CD14-positive monocyte (primary cell): ENCODE measurements at places on chromosomes 7 and 10.

GRCh38 chr10:97704341-97704740, 9.2 kb upstream of the MARVELD1 start:
- no peaks in the 10 kb centered on the region for H3K4me1 ChIP-seq
- H3K27ac ChIP-seq: no peak overlapping the region
- H3K27me3 ChIP-seq: no peaks in the 10 kb centered on the region
- H3K36me3 ChIP-seq: no peaks in the 10 kb centered on the region
- H3K4me3 ChIP-seq: no peak overlapping the region

GRCh38 chr10:47315421-47315820, 6.8 kb upstream of the GDF2 start:
- no peaks in the 10 kb centered on the region for H3K27me3 ChIP-seq
- no peak overlapping the region for H3K4me3 ChIP-seq
- H3K27ac ChIP-seq: no peak overlapping the region
- no peaks in the 10 kb centered on the region for H3K36me3 ChIP-seq
- no peak for DNase-seq

- no peaks in the 10 kb centered on the region for H3K4me1 ChIP-seq
- no peak overlapping the region for H3K4me3 ChIP-seq
- no peaks in the 10 kb centered on the region for H3K36me3 ChIP-seq
- H3K27ac ChIP-seq: no peak overlapping the region
- H3K27me3 ChIP-seq: no peaks in the 10 kb centered on the region
- no peak for DNase-seq
These were observed 316.4 kb upstream of the C7orf33 start for GRCh38 chr7:148274118-148274517.

DNA sequence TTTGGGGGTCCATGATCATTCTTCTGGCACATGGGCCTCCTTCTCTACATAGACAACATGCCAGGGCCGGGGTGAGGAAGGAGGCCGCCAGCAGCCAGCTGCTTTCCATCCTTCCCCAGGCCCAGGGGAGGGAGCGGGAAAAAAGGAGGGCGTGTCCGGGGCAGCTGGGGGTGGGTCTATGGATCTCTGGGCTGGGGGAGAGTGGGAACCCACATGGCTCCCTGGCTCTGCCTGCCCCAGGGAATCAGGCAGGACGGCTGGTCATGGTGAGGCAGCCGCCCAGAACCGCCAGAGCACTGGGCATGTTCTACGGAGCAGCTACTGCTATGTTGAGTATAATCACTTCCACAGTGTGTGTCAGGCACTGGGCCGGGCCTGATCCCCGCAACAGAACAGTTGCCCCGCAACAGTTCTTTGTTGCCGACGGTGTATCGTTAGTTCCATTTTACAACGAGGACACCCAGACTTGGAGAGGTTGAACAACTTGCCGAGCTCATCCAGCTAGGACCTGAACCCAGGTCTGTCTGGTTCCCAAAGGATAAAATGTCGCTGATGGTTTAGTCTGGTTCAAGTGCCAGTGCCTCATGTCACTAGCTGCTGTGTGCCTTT, 6.4 kb upstream of the IRF5 start:
- H3K4me1 ChIP-seq: peaks cover 44% of the 10 kb centered on the region
- H3K27me3 ChIP-seq: no peaks in the 10 kb centered on the region
- H3K36me3 ChIP-seq: no peaks in the 10 kb centered on the region
- no peak overlapping the region for H3K27ac ChIP-seq
- H3K4me3 ChIP-seq: no peak overlapping the region

GRCh38 chr7:36301914-36302771, 87.5 kb upstream of the ANLN start:
- no peaks in the 10 kb centered on the region for H3K4me1 ChIP-seq

DNA sequence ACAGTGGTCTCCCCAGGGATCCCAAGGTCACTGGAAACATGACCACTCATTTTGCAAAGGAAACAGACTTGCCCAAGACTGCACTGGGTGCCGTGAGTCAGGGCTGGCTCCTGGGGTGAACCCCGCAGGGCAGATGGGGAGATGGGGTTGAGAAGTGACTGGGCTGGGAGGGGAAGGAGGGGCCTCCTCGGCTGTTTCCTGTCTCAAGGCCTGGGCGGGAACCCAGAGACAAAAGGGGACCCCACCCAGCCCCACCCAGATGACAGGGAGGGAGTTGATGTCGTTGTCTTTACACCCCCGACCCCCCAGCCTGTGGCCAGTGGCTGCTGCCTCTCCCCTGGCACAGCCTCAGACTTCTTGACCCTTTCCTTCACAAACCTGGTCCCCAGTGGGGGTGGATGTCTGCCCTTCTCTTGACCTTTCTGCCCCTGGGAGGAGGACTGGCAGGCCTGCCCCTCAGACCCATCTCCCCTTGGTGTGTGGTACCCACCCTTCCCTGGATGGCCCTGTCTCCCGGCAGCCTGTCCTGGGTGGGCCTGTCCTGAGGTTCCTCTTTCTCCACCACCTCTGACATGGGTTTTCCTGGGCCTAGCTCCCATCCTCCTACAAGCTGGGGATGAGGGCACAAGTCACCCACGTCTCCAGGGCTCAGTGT, 1.4 kb downstream of the MYO1G start:
- H3K4me1 ChIP-seq: peaks cover 56% of the 10 kb centered on the region
- peak overlapping the region; percentile 99 for H3K27ac ChIP-seq

GRCh38 chr7:101185258-101185839, 5.3 kb upstream of the NAT16 start:
- no peak for DNase-seq
- H3K36me3 ChIP-seq: no peaks in the 10 kb centered on the region
- H3K27ac ChIP-seq: no peak overlapping the region
- H3K4me1 ChIP-seq: peaks cover 14% of the 10 kb centered on the region
- H3K27me3 ChIP-seq: peaks cover 27% of the 10 kb centered on the region

DNA sequence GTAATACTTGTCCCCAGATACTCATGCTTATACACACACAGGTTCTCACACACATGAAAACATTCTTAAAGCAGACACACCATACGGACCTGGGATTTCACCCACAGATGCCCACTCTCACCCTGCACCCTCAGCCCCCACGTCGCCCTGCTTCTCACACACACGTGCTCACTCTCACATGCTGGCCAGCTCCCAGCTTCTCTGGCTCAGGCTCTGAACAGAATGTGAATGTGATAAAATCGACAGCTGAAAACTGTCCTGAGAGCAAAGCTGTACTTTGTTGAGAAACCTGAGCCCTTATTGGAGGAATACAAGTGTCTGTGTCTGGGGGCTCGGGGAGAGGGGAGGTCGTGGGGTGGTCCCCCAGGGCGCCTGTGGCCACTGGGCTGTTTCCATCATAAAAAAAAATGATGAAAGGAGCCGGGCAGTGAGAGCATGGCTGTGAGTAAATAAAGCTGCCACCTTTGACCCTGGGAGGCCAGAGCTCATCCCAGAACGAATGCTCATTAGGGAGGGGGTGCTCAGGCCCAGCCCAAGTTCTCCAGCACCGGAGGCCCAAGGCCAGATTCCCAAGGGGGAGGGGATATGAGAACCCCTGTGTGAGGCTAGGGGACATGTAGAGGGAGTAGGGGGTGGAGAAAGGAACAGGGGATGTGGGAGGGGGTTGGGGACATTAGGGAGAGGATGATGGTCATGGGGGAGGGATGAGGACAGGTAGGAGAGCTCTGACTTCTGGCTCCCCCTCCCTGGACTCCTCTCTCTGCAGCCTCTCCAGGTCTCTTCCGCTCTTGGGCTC, 18.1 kb upstream of the TLX1 start:
- peaks cover 30% of the 10 kb centered on the region for H3K27me3 ChIP-seq
- H3K36me3 ChIP-seq: no peaks in the 10 kb centered on the region
- no peak for DNase-seq
- H3K4me1 ChIP-seq: peaks cover 9% of the 10 kb centered on the region
- H3K4me3 ChIP-seq: no peak overlapping the region

- DNase-seq: no peak
- no peaks in the 10 kb centered on the region for H3K36me3 ChIP-seq
- H3K27ac ChIP-seq: no peak overlapping the region
- no peak overlapping the region for H3K4me3 ChIP-seq
These were observed 14.0 kb downstream of the SLC16A12 start for GRCh38 chr10:89521368-89521767.

GRCh38 chr10:102302611-102303010, 57.3 kb downstream of the GBF1 start:
- no peak overlapping the region for H3K27ac ChIP-seq
- DNase-seq: no peak
- no peaks in the 10 kb centered on the region for H3K27me3 ChIP-seq
- no peak overlapping the region for H3K4me3 ChIP-seq
- H3K4me1 ChIP-seq: no peaks in the 10 kb centered on the region
- no peaks in the 10 kb centered on the region for H3K36me3 ChIP-seq

DNA sequence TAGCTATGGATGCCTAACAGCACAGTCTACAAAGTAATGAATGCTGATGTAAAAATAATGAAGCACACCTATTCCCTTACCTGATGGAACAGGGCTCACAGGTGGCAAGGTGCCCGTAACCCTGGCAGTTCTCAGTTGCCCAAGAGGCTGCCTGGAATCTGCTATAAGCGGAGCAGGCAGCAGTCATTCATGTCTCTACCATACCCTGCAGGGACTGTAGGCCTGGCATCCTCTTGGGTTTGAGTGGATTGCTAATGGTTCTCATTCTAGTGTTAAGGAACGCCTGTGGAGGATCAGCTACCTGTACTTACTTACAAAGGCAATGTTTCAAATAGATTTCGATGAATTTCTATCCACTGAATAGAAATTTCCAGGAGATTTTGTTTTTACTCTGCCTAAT, 38.4 kb downstream of the BAIAP2L1 start:
- DNase-seq: no peak
- no peak overlapping the region for H3K27ac ChIP-seq
- no peak overlapping the region for H3K4me3 ChIP-seq

- H3K4me3 ChIP-seq: no peak overlapping the region
- no peak overlapping the region for H3K27ac ChIP-seq
- no peaks in the 10 kb centered on the region for H3K4me1 ChIP-seq
- no peak for DNase-seq
- H3K36me3 ChIP-seq: no peaks in the 10 kb centered on the region
These were observed 26.0 kb upstream of the PLEKHA1 start for GRCh38 chr10:122348512-122348911.

GRCh38 chr7:102973096-102973802, 60.4 kb downstream of the LRRC17 start:
- no peaks in the 10 kb centered on the region for H3K27me3 ChIP-seq
- no peak overlapping the region for H3K4me3 ChIP-seq
- H3K27ac ChIP-seq: no peak overlapping the region
- no peaks in the 10 kb centered on the region for H3K36me3 ChIP-seq
- DNase-seq: peak; percentile 18

DNA sequence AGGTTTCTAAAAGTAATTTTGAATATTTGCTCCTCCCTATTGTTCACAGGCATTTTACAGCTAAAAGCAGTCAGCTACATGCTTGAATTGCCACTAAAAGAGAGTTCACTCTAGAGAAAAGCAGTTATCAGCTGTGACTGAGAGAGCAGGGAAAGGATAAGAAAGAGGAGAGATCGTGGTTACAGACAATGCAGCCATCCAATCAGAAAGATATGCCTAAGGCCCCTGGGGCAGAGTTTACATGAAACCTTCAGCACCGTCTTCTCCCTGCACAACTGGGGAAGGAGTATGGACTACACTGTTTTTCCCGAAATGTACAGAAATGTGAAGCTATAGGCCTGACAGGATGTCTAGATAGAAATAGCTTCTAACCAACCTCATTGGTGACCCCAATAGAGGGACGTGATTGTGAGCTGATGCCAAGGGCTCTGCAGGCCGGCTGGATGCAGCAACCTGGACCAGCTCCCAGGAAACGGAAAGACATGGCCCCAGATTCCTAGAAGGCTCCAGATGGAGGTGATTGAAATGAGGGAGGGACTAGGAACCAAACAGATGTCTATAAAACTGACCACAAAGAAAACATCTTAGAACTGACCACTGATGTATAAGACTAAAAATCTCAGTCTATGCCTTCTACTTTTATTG, 3.2 kb upstream of the VSTM4 start:
- H3K4me3 ChIP-seq: no peak overlapping the region
- H3K36me3 ChIP-seq: no peaks in the 10 kb centered on the region
- H3K27ac ChIP-seq: no peak overlapping the region
- H3K27me3 ChIP-seq: peaks cover 2% of the 10 kb centered on the region

GRCh38 chr10:66931340-66931948, 5.6 kb downstream of the LRRTM3 start:
- H3K4me1 ChIP-seq: no peaks in the 10 kb centered on the region
- no peaks in the 10 kb centered on the region for H3K36me3 ChIP-seq

DNA sequence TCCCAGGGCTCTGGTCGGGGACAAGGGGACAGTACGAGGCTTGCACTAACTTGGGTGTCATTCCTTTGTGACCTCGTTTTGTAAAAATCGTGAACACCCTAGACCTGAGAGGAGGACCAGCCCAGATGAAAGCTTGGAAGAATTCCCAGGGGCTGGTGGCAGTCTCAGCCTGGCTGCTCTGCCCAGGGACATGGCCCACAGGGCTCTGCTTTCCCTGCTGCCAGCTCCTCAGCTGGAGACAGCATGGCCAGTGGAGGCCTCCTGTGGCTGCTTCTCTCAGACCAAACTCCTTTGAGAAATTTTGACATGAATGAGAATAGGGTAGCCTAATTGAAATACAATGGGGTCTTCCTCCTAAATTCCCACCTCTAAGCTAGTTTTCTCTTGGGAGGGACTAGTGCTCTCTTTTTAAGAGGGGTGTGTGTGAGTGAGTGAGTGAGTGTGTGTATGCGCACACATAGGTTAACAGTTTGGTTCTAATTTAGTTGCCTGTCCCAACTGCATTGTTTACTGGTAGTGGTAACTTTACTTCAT, 140.3 kb upstream of the EFCAB10 start:
- DNase-seq: no peak
- no peak overlapping the region for H3K4me3 ChIP-seq
- H3K27ac ChIP-seq: no peak overlapping the region
